Right lung (tissue), 10 donors: ENCODE measurements at places on chromosomes 2 and 18. TPM values are rescaled to one million over a fixed set of nuclear protein-coding genes. Genes with fewer than 3 reads are reported as not detected.

GRCh38 chr2:191738667-191739066 lies 60.7 kb downstream of the NABP1 start:
- DNase-seq: no peak

- DNase-seq: no peak
Measured at GRCh38 chr2:234074751-234075517, 24.4 kb downstream of the SPP2 start.

GRCh38 chr2:37499113-37499512 lies 154.7 kb downstream of the QPCT start:
- DNase-seq: no peak

GRCh38 chr2:136444323-136444722 lies 321.0 kb upstream of the THSD7B start:
- DNase-seq: no peak

- DNase-seq: no peak
Measured at GRCh38 chr2:90077948-90078347, 1386.5 kb downstream of the RPIA start.

DNA sequence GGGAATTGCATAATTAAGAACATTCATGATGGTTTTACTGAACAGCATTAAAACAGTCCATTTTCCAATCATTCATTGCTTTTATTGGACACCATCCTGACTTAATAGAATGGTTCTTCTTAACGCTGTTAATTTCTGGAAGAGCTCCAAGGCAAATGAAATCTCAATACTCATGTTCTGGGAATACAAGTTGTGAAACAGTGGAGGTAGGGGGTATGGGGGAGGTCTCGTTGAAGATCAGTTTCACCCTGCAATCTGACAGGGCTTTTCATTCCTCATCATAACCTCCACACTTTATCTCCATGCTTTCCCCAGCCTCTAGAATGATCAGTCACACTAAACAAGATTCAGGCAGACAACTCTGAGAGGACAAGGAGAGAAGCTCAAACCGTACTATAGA lies 113.6 kb downstream of the ETAA1 start:
- no peak for DNase-seq

DNA sequence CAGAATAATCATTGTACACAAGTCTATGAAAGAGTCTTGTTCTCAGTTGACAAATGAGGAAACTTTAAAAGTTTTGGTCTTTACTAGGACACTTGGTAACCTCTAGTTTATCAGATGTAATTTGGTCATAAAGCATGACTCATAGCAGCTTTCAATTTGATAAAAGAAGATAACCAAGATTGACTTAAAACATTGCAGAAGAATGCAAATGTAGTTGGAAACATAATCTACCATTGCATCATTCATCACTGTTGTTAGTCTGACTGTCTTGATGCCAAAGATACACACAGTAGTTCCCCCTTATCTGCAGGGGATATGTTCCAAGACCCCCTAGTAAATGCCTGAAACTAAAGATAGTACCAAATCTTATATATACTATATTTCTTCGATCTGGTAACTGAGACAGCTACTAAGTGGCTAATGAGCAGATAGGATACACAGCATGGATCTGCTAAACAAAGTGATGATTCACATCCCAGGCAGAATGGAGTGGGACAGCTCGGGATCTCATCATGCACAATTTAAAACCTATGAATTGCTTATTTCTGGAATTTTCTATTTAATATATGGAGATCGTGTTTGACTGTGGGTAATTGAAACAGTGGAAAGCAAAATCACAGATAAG lies 131.4 kb upstream of the CCDC68 start:
- DNase-seq: no peak

DNA sequence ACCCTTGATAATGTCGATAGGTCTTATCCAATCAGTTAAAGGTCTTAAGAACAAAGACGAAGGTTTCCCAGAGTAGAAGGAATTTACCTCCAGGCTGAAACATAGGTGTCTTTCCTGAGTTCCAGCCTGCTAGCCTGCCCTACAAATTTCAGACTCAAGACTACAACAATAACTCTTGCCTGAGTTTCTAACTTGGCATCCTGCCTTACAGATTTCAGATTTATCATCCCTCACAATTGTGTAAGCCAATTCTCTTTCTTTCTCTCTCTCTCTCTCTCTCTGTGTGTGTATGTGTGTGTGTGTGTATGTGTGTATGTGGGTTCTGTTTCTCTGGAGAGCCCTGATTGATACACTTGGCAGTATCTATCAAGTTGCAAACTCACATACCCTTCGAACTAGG lies 37.2 kb upstream of the B4GALT6 start:
- DNase-seq: no peak

GRCh38 chr2:111121028-111121827 lies 514 bp downstream of the BCL2L11 start:
- no peak for DNase-seq

GRCh38 chr2:195709901-195710806 lies 53.1 kb downstream of the SLC39A10 start:
- no peak for DNase-seq

GRCh38 chr18:58076052-58076451 lies 32.0 kb downstream of the NEDD4L start:
- DNase-seq: no peak

- no peak for DNase-seq
Measured at GRCh38 chr2:172087780-172088244, 2.5 kb downstream of the DLX1 start.

- no peak for DNase-seq
Measured at GRCh38 chr2:30315391-30316063, 84.2 kb downstream of the LBH start.

GRCh38 chr2:216047397-216047796 lies 34.0 kb upstream of the MREG start:
- DNase-seq: no peak

GRCh38 chr2:18749912-18750526 lies 160.7 kb upstream of the NT5C1B start:
- peak; percentile 52 for DNase-seq

- no peak for DNase-seq
Measured at GRCh38 chr18:5662586-5663090, 118.8 kb upstream of the EPB41L3 start.

DNA sequence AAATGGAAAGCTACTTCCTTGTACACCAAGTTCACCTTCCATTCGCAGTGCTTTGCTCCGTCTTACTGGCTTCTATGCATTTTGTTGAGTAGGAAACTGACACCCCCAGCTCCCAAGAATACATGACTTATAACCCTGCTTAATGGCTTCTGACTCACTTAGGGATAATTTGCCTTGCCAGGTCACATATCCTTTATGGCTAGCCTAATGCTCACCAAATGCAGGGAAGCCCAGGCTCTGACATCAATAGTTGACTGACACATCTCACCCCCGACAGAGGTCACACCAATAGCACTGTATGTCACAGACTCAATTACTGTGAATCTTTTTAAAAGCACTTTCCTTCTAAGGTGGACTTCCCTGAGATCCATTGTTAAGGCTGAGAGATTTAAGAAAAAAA lies 147.2 kb downstream of the DTNA start:
- DNase-seq: no peak

DNA sequence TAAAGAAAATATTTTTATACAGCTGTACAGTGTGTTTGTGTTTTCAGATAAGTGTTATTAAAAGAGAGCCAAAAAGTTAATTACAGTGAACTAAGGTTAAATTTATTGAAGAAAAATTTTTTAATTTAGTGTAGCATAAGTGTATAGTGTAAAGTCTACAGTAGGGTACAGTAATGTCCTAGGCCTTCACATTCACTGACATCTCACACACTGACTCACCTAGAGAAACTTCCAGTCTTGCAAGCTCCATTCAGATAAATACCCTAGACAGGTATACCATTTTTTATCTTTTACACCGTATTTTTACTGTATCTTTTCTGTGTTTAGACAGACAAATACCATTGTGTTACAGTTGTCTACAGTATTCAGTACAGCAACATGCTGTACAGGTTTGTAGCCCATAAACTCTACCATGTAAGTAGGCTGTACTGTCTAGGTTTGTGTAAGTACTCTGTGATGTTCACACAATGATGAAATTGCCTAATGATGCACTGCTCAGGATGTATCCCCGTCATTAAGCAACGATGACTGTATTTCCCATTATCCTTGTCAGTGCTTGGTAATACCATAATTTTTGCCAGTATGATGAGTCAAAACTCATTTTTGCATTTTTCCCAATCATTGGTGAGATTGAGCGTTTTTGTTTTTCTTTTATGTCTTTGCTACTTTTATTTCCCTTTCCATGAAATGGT lies 48.2 kb upstream of the B3GNT2 start:
- no peak for DNase-seq

DNA sequence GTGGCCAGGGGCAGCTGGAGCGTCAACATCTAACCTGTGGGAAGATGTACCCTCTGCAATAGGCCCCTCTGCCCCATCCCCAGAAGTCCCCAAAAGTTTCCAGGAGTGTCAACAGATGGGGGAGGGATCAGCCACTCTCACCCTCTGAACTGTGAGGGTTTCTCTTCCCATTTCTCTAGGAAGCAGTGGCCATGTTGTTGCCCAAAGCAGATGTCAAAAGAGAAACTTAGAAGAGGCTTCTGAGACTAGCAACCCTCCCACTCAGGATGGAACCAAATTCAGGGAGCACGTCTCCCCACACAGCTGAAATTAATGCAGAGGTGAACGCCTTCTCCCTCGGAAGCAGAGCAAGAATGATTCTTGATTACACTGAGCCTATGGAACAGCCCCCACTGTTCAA lies 70.3 kb downstream of the ARL4C start:
- no peak for DNase-seq

DNA sequence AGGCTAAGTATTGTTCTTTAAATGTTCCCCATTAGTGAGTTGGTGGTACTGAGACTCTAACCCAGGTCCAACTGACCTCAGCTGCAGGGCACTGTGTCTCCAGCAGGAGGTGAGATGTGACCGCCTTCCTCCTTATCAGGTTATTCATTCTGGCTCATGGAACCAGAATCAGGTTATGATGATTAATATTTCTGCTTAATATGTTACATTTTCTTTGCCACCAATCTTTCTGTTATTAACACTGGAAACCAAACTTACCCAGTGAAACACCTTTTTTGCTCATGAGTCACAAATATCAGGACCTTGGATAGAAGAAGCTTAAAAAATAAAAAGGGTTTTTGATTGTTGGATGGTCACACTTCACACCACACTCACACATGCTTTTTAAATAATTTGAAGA lies 85.4 kb downstream of the DPP4 start:
- no peak for DNase-seq

DNA sequence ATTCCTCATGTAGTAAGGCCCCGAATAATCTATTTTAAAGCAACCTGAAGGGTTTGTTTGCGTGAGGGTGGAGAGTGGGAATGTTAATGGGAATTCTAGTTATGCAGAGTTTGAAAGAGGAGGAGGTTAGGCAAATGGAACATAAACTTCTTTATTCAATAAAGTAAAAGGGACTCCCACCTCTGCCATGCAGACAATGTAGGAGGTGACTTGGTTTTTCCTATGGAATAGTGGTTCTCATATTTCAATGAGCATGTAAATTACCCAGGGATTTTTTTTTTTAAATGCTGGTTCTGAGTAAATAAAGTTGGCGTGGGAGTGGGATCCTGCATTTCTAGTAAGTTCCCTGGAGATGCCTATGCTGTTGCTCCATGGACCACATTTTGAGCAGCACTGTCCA lies 367.9 kb downstream of the THSD7B start:
- DNase-seq: no peak

GRCh38 chr2:98550165-98550564 lies 58.1 kb downstream of the COA5 start:
- no peak for DNase-seq

Gene TWIST2
- polyA plus RNA-seq: 4.0 TPM

Gene SMC6
- polyA plus RNA-seq: 68.6 TPM

Gene SLC4A5
- 8.5 TPM for polyA plus RNA-seq

Gene ZNF804A
- polyA plus RNA-seq: 0.05 TPM

Gene TIGD1
- 9.3 TPM for polyA plus RNA-seq

Gene MEP1B
- 0.38 TPM for polyA plus RNA-seq

Gene SPP2
- not detected for polyA plus RNA-seq

Gene KLHL30
- 0.17 TPM for polyA plus RNA-seq

Gene ARHGAP28
- 225 TPM for polyA plus RNA-seq

Gene SULT1C2
- 29.8 TPM for polyA plus RNA-seq

Gene EPC2
- 68.8 TPM for polyA plus RNA-seq

Gene G6PC2
- not detected for polyA plus RNA-seq

Gene DUSP11
- 29.9 TPM for polyA plus RNA-seq

Gene KCNS3
- polyA plus RNA-seq: 35.8 TPM
